ENCODE measurements at places on chromosomes 5 and 9.
A peak's percentile ranks its signal among the peaks of the same experiment; 100 is the strongest.

- no peak for DNase-seq
Measured at GRCh38 chr5:164203581-164204225, 698.3 kb downstream of the MAT2B start.

DNA sequence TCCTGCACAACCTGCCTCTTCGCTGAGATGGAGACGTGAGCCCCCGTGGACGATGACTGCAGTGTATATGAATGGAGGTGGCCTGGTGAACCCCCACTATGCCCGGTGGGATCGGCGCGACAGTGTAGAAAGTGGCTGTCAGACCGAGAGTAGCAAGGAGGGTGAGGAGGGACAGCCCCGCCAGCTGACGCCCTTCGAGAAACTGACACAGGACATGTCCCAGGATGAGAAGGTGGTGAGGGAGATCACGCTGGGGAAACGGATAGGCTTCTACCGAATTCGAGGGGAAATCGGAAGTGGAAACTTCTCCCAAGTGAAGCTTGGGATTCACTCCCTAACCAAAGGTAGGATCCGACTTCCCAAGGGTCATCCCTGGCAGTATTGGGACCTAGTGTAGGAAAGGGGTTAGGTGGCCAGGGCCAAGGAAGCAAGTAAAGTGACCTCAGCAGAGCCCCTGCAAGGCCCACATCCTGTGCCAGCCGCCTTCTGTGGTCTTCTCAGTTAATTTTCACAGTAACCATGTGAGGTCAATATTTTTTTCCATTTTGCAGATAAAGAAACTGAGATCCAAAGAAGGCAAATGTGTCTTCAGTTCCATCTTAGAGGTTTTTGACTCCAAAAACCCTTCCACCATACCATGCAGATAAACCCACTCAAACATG, 53.8 kb downstream of the NIM1K start:
- no peak for DNase-seq

DNA sequence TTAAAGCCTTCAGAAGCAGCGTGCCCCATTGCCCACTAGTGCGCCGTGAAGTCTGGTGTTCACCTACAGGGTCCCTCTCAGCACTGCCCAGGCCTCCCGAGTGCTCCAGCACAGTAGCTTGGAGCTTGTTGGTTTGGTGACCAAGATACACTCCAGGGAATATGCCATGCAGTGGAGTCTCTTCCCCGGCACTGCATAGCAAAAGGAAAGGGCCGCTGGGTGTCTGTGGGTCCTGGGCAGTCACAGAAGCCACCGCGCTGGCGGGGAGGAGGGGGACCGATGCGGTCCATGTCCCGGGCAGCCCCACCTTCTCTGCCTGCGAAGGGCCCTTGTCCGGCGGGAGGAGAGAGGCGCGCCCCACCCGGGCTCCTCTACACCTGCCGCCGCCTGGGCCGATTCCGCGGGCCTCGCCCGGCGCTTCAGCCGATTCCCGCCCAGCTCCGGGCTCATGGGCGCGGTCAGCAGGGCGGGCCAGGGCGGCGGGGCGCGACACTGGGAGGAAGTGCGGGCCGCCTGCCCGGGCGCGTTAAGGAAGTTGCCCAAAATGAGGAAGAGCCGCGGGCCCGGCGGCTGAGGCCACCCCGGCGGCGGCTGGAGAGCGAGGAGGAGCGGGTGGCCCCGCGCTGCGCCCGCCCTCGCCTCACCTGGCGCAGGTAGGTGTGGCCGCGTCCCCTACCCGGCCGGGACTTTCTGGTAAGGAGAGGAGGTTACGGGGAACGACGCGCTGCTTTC, at the start of gene SYK:
Gene SYK, plus strand, starts transcription at position 579 of the 732 bp plus-strand sequence. CDS start 42,080 bp downstream, outside the sequence.
- peak; percentile 46 for DNase-seq

DNA sequence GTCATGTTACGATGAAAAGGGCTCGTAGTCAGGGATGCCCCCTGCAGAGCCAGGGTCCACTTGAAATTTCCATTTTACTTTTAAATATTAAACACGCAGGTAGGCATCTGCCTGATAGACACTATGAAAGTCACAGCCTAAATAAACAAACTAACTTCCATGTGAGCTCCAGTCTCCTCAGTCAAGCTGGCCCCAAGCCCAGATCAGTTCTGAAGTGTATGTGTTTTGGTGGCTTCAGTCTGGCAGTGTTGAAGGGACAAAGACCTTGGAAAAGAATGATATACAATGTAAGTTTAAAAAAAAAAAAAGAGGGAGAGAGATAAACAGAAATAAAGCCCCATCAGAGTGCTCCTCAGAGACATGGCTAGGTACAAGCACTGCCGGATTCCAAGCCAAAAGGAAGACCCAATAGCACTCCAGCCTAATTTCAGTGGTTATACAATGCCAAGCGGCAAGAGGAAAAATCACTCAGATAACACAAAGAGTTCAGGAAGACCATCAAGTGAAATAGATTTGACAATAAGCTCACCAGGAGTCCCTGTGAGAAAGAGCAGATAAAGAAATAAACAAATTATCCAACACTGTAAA, 181.0 kb downstream of the BNC2 start:
- DNase-seq, result peak; percentile 44

- no peak for DNase-seq
Measured at GRCh38 chr9:114031948-114032840, 45.9 kb downstream of the AMBP start.

DNA sequence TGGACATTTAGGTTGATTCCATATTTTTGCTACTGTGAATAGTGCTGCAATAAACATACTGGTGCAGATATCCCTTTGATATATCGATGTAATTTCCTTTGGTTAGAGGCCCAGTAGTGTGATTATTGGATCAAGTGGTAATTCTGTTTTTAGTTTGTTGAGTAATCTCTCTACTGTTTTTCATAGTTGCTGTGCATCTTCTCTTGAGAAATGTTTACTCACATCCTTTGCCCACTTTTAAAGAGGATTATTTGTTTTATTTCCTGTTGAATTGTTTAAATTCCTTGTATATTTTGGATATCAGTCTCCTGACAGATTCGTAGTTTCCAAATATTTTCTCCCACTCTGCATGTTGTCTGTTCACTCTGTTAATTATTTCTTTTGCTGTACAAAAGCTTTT, 352.6 kb upstream of the TARS1 start:
- no peak for DNase-seq

All from SHP77 treated with DMSO at 0.1 percent for 48 hours (cell line).